ENCODE measurements at places on chromosomes 1 and 21.
A peak's percentile ranks its signal among the peaks of the same experiment; 100 is the strongest.

DNA sequence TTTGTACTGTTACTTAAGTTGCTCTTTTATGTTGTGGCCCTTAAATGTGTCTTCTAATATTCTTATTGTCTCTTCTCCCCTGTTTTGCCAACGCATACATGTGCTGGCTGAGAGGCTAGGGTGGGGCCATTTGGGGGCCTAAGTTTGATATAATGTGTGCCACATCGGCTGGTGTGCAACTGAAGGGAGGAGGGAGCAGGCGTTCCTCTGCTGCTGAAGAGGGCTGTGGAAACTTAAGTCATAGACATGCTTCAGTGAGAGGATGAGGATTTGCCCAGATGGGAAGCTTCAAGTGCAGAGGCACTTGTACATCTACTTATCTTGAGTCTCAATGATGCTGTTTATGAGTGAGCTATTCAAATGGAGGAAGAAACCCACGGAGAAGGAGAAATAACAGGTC, 630.6 kb downstream of the LMO4 start:
- no peak for DNase-seq

GRCh38 chr1:66048011-66048410, 255.3 kb downstream of the PDE4B start:
- no peak for DNase-seq

DNA sequence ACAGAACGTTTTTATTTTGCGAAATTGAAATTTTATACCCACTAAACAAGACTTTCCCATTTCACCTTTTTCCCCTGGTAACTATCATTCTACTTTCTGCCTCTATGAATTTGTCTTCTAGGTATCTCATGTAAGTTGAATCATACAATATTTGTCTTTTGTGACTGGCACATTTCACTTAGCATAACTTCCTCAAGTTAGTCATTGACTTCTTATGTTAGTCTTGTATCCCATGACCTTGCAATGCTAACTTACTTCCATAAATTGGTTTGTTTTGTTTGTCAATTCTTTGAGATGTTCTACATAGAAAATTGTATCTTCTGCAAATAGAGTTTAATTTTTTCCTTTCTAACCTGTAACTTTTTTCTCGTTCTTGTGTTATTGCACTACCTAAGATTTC, 26.9 kb downstream of the SH3BP5L start:
- DNase-seq, result no peak

DNA sequence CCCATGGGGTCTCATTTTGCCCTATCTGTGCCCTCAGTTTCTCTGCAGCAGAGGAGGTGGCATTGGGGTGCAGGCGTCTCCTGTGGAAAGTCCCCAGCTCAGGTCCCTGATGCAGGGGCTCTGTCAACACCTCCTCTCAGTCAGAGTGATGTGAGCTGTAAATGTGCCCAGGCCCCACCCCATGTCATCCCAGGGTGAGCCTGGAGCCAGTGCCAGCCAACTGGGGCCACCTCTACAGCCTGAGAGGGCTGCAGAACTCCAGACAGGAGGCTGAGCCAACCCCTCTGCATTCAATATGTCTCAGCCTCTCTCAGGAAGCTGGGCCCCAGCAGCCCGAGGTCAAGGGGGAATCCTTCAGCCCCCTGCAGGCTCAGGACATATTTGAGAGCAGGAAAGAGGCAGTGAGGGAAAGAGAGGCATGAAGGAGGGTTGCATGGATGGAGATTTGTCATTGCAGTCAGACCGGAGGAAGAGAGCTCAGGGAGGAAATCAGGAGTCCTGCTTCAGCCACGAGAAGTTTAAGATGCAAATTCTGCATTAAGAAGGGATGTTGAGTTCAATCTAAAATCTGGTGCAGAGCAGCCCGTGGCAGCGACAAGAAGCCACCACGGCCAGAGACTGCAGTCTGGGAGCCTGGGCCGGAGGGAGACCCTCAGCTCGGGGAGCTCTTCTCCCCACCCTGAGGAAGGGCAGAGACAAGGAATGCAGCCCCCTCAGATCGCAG, 288.2 kb upstream of the VAMP3 start:
- DNase-seq, result no peak

DNA sequence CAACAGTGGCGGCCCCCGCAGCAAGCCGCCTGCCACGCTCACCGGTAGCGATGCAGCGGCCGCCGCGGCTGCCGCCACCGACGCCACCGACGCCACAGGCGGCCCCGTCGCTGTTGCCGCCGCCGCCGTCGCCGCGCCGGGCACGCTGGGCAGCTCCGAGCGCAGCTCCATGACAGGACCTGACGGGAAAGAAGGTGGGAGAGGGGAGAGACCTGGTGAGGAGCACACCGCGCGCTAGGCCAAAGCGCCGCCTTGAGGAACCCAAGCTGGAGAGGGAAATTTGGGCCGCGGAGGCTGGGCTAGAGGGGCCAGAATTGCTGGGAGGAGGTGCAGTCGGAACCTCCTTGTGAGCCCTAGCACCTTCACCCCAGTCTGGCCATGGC, 1.9 kb downstream of the DMRTA2 start:
- no peak for DNase-seq

DNA sequence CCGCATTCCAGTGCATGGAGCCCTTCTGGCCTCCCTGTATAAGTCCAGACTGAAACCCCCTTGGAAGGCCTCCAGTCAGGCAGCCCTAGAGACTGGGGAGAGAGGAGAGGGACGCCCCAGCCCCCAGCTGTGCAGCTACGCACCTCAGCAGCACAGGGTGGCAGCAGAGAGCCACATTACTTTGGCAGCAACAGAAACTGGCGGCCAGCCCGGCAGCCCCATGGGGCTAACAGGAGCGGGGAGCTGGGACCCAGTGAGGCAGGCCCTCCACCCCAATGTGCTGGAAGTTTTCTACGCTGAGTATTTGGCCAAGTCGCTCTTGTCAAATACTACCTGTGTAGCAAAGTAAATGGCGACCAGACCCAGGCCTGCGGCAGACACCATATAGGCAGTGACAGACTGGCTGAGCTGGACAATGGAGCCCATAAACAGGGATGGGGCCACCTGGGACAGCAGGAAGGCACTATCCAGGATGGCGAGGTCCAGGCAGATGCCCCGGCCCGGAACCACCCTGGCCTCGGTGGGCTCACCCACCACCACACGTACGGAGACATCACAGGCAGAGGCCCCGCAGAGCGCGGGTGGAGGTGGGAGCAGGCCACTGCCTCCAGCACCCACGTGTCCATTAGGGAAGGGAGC, 21.2 kb downstream of the SLC45A3 start:
- DNase-seq, result peak; percentile 64

DNA sequence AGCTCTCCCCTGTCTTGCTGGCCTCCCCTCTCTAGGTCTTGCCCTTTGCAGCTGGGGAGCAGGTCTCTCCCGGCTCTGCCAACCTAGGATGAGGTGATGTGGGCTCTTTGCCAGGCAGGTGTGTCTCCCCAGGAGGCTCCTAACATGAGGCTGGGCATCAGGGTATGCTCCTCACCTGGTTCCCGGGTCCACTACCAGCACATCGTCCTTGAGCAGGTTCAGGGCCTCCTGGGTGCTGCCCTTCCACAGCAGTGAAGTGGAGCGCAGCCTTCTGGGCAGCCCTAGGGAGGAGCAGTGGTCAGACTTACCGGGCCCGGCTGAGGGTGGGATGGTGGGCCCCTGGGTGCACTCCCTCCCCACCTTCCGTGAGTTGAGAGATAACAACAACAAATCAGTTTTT, 17.5 kb downstream of the LACTBL1 start:
- no peak for DNase-seq
